ENCODE measurements at places on chromosomes 3 and 15.

DNA sequence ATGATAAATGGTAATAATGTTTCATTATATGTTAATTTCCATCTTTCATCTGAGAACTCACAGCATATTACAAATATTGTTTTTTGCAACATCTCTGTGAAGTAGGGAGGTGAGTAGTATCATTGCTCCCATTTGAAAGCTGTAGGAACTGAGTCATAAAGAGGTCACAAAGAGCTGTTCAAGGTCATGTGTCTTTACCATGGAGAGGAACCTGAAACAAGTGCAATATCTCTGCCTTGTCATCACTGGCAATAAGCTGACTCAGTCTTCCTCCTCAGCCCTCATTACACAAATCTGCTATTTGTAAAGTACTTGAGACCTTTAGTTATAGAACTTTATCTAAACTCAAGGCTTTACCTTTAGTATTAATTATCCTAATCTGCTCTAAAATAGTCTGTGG is 4.4 kb upstream of the ATP13A4 start:
- no peak for DNase-seq

DNA sequence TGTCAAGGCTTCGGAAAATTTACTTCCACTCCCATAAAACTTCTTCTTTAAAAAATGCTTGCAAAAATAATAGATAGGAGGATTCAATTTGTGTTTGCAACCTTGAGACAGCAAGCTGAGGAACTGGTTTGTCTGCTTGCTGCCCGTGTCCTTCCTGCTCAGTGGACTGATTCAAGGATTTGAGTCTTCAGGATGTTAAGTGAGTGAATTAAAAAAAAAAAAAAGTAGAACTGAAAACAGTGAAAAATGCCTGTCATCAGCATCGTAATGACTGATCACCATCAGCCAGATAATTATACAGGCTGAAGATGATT is 453.7 kb downstream of the FGF12 start:
- no peak for DNase-seq

- no peak for DNase-seq
Measured at GRCh38 chr3:194686414-194686815, 732 bp downstream of the FAM43A start.

DNA sequence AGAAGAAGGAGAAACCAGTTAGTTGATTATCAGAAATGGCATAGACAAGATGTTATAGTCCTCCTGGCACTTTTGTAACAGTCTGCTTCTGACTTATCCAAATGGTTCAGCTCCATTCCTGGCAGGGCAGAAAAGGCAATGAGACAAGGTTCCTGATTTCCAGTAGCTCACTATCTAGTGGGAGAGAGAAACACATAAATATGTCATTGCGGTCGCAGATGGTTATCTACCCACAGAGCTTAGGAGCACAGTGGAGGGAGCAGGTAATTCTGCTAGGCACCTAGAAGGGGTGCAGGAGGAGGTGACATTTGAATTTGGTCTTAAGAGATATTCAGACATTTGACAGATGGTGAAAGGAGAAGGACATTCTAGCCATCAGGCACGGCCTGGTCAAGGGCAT is 78.1 kb downstream of the TAMM41 start:
- no peak for DNase-seq

- DNase-seq = no peak
Measured at GRCh38 chr15:56180851-56181250, 62.8 kb downstream of the RFX7 start.

DNA sequence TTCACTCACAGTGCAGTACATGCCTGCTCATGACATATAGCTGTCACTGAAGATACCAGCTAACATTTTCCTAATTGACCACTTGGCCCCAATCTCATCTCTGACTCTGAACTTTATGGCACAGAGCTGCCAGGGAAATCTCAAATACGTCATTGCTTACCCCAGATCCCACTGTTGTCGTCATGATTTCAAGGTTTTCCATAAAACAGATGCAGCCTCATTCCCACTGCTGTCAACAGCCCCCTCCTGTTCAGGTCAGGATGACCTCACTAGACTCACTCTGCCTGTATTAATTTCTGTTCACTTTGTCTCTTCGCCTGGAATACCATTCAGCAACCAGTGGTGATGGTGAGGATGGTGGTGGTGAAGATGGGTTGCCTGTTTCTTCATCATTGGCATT is 262.6 kb upstream of the TPM1 start:
- DNase-seq = no peak

Measured in CD4-positive, alpha-beta T cell treated with Interferon alpha-2 for 1 hour (primary cell).